ENCODE measurements at places on chromosomes 4 and X. TPM values are rescaled to one million over a fixed set of nuclear protein-coding genes. Genes with fewer than 3 reads are reported as not detected.

The SUPT20HL1 gene
- not detected for total RNA-seq

The WDR17 gene
- total RNA-seq = 5.1 TPM

DNA sequence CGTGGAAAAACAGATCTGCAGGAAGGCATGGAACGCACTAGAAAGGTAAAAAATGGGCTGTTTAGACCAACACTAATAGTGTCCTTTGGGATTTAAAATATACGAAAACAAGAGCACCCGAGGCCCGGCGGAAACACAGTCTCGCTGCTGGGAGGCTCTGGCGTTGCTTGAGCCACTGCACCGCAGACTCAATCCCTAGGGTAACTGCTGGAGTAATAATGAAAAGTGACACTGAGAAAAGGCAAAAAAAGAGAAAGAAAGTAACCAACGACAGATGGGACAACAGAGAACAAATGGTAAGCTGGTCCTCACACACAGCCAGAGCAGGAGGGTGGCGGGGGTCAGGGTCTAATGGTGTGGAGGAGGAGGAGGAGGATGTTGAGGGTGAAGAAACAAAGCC is 15.4 kb downstream of the IRAK1 start:
- peaks cover 14% of the 10 kb centered on the region for H3K4me1 ChIP-seq
- H3K36me3 ChIP-seq = peaks cover 10% of the 10 kb centered on the region
- H3K27ac ChIP-seq = peak overlapping the region; percentile 70
- no peak for DNase-seq

- no peak overlapping the region for H3K4me3 ChIP-seq
- DNase-seq = no peak
- peaks cover 3% of the 10 kb centered on the region for H3K4me1 ChIP-seq
- H3K36me3 ChIP-seq = no peaks in the 10 kb centered on the region
- H3K27ac ChIP-seq = no peak overlapping the region
These were observed 242.3 kb upstream of the PPARGC1A start for GRCh38 chr4:24131954-24132673.

- no peak overlapping the region for H3K27ac ChIP-seq
- H3K4me3 ChIP-seq = no peak overlapping the region
- H3K4me1 ChIP-seq = no peaks in the 10 kb centered on the region
- H3K36me3 ChIP-seq = peaks cover 2% of the 10 kb centered on the region
- DNase-seq = no peak
These were observed 523.8 kb upstream of the CPEB2 start for GRCh38 chr4:14478504-14478903.

The AADAT gene
- 33.1 TPM for total RNA-seq

- no peak overlapping the region for H3K4me3 ChIP-seq
- H3K36me3 ChIP-seq = no peaks in the 10 kb centered on the region
- DNase-seq = no peak
- peaks cover 23% of the 10 kb centered on the region for H3K27me3 ChIP-seq
These were observed 221.7 kb downstream of the BCOR start for GRCh38 chrX:39875834-39876628.

- H3K27ac ChIP-seq = no peak overlapping the region
- H3K27me3 ChIP-seq = no peaks in the 10 kb centered on the region
- DNase-seq = no peak
- no peak overlapping the region for H3K4me3 ChIP-seq
- peaks cover 9% of the 10 kb centered on the region for H3K36me3 ChIP-seq
These were observed 32.2 kb downstream of the LNX1 start for GRCh38 chr4:53559021-53559620.

The KIT gene
- total RNA-seq = 20.9 TPM

The SMIM10L2A gene
- total RNA-seq = 9.5 TPM

The PCSK1N gene
- 55.4 TPM for total RNA-seq

The JCHAIN gene
- not detected for total RNA-seq

- H3K4me3 ChIP-seq = no peak overlapping the region
- no peaks in the 10 kb centered on the region for H3K27me3 ChIP-seq
- DNase-seq = no peak
- peaks cover 2% of the 10 kb centered on the region for H3K4me1 ChIP-seq
These were observed 16.3 kb downstream of the PDS5A start for GRCh38 chr4:39961311-39961877.

GRCh38 chrX:11793734-11794133 is 35.7 kb downstream of the MSL3 start:
- no peak overlapping the region for H3K27ac ChIP-seq
- H3K36me3 ChIP-seq = no peaks in the 10 kb centered on the region
- H3K4me1 ChIP-seq = no peaks in the 10 kb centered on the region
- DNase-seq = no peak
- no peaks in the 10 kb centered on the region for H3K27me3 ChIP-seq

The CENPU gene
- 39.7 TPM for total RNA-seq

DNA sequence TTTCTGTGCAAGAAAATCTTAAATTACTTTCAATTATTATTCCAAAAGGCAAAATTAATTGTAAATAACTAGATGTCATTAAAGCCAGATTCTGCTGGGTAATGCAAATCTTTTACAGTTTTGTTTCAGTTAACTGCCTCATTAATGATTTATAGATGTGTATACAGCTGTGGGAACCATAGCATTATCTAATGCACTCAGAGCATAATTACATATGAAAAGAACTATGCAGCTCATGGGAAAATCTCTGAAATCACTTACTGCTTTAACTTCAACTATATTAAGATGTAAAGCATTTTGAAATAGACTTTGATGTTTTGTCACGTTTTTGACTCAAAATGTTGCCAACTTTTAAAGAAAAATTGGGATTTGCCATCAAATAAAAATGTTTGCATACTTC is 630.3 kb upstream of the KLHL4 start:
- H3K4me3 ChIP-seq = no peak overlapping the region
- no peaks in the 10 kb centered on the region for H3K36me3 ChIP-seq
- DNase-seq = no peak
